HepG2 (cell line): ENCODE measurements at places on chromosomes 3 and 15.

DNA sequence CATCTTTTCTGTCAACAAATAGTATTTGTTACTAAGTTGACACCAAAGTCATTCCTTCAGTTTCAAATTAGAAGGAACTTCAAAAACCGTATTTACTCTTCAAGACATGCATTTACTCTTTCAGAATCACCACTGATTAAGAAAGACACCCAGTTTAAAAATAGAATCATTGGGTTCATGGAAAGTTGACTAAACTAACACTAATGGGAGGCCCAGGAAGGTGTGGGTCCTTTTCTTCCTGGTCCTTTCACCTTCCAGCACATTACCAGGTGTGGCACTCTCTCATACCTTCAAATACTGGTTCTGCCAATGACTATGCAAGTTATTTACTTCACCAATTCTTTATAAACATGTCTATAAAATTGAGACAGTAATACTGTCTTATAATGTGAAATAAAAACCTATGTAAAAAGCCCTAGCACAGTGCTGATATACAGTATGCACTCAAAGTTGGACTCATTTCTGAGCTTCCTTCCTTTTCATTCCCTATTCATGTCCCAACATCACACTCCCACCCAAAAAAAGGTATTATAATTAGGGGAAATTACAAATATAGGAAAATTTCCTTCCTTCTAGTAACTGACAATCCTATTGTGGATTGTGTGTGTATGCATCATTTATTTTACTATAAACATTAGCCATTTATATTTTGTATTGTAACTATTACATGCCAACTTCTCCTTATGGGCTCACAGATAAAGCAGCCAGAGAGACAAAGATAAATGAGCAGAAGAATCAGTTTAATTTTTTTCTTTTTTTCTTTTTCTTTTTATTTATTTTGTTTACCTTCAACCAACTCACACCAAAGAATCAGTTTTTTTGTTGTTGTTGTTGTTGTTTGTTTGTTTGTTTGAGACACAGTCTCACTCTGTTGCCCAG, 48.9 kb downstream of the LRRFIP2 start:
- DNase-seq = no peak

DNA sequence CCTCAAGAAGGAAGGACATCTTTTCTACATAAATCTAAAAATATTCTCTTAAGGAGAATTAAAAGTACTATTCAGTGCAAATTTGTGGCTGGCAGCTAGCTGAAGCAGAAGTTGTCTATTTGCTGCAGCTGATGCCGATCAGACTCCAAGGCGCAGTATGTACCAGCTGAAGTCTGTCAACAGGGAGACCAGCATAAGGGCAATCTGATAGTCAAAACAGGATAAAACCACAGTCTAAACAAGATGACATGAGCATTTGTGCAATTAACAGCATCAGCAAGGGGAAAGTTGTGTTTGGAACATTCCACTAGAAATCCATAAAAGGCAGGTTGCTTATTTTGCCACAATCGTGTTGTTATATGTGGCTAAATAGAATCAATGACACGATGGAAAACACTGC, 198.2 kb upstream of the ROBO2 start:
- no peak for DNase-seq

DNA sequence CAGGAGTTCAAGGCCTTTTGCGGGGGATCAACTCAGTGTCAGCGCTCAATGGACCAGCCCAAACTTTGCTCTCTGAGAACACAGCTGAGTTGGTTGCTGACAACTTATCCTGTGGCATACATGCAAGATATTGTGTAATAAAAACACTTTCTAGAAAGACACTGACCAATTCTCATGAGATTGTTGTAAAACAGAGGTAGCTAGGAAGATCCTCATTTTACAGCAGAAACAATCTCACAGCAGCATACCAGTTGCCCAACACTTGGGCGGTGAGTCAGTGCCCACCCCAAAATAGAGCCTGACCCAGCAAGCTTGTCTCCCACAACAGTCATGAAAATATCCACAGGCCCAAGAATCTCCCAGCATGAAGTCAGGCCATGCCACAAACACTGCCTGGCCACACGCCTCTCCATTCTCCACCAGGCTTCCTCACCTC, 18.2 kb downstream of the KLHL6 start:
- no peak for DNase-seq

GRCh38 chr3:4517643-4518311, 24.6 kb downstream of the ITPR1 start:
- DNase-seq = no peak

DNA sequence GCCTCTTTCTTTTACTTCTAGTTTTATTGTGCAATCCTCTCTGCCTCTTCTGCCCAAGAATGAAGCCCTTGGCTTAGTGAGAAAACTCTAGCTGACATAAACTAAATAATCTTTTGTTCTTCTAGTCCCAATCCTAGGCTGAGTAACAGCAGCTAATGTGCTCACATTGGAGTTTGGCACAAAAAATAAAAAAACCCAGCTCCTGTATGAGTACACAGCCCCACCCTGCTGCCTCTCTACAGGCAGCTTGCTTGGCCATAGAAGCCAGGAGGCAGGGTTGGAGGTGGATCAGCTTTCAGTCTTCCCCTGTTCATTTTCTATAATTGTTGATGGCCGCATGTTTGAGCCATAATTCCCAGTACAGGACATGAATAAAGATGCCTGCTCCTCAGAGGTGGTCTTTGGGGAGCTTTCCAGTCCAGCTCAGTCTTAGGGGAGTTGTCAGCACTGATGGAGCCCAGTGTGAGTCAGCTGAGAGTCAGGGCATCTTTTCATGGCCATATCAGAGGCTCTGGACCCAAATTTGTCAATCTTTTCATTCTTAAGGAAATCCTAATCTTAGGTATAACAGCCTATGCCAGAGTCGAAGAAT, 46.7 kb downstream of the RTP1 start:
- no peak for DNase-seq

DNA sequence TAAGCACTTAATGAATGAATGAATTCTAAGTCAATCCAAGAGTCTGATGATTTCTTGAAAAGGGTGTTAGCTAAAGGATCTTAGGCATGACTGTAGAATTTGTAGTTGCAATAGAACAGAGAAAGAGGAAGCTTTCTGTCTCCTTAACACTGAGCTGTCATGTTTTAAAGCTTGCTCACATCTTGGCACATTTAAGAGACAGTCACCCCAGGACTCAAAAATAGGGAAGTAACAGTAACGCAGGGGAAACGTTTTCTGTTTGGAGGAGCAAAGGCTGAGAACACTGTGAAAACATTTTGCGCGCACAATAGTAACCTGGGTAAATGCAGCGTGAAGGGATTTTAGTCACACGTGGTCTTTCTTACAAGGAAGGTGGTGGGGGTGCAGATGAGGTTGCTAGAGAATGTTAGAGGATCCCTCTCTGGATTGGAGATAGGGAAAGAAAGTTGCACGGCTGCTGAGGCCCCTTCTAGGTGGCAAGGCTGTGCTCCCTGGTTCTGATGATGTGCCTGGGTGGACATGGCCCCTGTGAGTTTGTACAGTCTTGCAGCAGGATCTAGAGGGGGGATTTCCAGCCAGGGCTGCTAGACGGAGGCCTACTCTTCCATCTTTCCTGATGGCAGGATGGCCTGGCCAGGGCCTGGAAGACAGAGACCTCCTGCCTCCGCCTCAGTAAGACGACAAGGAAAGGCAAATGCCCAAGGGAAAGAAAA, 12.0 kb downstream of the STARD5 start:
- no peak for DNase-seq

DNA sequence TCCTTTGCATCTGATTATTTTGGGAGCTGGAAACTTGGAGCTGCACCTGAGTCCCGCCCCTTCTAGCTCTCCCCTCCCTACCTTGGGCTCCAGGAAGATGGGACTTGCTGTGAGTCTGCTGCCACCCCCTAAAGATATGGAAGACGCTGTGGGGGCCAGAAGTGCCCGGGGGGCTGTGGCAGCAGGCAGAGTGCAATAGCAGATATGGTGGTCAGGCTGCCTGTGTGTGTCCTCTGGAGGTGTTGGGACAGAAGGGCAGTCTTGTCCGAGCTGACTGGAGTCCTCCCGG, 485 bp downstream of the PAK6 start:
- DNase-seq = no peak

GRCh38 chr3:7697548-7697947, 804.1 kb upstream of the LMCD1 start:
- DNase-seq = no peak

DNA sequence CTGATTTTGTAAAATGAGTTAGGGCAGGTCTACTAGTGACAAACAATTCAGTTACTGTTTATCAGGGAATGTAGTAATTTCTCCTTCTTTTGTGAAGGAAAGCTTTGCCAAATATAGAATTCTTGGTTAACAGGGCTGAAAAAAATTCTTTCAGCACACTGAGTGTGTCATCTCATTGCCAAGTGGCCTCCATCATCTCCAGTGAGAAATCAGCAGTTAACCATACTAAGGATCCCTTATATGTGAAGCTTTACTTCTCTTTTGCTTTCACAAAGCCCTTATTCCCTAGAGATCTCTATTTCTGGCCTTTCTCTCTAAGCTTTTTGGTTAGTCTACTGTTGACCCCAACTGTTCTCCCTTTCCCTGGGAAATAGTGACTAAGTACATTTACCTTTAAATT, 269.1 kb downstream of the SCAPER start:
- DNase-seq = no peak

DNA sequence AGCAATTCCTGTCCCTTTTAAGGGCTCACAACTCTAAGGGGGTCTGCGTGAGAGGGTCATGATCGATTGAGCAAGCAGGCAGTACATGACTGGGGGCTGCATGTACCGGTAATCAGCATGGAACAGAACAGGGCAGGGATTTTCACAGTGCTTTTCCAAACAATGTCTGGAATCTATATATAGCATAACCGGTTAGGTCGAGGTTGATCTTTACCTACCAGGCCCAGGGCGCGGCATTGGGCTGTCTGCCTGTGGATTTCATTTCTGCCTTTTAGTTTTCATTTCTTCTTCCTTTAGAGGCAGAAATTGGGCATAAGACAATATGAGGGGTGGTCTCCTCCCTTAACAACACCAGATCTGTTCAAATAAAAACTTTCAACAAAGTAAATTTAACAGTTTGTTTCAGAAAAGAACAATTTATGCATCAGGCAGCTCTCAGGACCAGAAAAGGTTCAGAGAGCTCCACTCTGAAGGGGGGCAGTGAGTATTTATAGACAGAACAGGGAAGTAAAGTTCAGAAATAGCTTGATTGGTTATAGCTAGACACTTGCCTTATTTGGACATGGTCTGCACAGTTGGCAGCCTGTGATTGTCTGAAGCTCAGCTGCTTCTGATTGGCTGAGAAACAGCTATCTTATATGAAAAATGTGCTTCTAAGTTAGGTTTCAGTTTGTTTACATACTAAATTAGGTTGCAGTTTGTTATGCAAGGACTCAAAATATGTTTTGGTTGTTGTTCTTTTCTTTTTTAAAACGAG, 17.2 kb upstream of the B4GALT4 start:
- no peak for DNase-seq

- no peak for DNase-seq
Observed at GRCh38 chr15:88896333-88897033, 1.1 kb upstream of the HAPLN3 start.

DNA sequence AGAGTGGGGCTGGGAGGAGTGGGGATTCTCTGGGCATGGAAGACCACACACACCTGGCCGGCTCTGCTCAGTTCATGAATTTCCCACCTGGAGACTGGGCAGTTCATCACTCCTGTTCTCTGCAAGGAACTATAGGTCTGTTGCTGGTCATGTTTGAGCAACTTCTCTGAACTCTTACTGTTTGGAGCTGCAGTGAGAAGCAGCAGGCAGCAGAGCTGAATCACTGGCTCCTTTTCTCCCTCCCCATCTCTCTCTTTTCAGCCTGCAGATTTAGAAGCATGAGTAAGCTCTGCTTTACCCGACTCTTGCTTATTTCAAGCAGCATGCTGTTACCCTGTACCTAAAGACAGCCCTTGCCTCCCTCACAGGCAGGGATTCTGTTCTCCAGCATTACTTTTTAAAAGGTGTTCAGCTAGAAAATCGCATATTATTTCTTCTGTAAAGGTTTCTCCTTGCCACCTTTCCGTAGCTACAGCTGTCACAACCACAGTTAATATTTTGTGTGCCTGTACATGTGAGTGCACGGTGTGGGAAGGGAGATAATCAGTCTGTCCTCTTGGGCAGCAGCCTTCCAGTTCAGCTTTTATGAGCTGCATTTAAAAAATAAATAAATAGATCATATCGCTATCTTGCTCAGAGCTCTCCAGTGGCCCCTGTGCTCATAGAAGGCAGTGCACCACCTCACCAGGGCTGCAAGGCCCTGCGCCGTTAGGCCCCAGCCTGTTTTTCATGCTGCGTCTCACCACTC, 131.6 kb downstream of the CHCHD6 start:
- DNase-seq = no peak
